NAMALWA (cell line): ENCODE measurements at places on chromosomes 1 and 21.

GRCh38 chr1:151368393-151369301 lies 3.9 kb downstream of the SELENBP1 start:
- DNase-seq: no peak

DNA sequence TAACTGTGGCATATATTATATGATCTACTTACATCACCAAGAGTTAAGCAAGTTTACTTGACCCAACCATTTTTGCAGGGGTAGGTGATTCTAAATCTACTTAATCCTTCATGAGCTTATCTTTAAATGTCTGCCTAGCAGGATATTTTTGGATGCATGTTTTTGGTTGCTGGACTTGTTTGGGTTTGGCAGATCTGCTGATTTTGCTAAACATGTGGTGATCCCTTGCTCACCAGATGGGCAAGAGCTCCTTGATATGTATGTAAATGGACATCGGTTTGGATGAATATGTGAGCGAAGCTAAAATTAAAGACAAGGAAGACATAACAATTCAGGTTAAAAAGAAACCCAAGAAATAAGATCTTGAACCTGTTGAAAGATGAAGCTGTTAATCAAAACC lies 36.7 kb downstream of the FMN2 start:
- DNase-seq: no peak

- peak; percentile 21 for DNase-seq
Observed at GRCh38 chr1:33342041-33342723, 21.3 kb upstream of the A3GALT2 start.

DNA sequence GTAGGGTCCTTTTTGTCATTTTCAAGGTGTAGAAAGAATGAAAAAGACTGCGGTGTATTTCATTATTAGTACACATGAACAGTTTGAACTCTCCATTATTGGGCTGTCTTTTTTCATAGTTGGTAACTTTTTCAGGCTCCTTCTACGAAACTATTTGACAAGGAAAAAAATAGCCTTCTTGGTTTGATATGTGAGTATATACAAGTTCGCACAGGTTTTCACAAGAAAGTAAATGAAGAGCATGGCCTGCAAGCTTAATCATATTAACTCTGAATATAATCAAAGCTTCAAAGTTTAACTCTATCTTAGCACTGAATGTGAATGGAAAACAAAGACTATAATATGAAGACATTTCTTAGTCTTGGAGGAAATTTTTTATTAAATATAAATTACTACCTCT lies 290.0 kb upstream of the ADGRL2 start:
- no peak for DNase-seq

- DNase-seq: no peak
Observed at GRCh38 chr1:79124756-79125155, 118.2 kb upstream of the ADGRL4 start.

DNA sequence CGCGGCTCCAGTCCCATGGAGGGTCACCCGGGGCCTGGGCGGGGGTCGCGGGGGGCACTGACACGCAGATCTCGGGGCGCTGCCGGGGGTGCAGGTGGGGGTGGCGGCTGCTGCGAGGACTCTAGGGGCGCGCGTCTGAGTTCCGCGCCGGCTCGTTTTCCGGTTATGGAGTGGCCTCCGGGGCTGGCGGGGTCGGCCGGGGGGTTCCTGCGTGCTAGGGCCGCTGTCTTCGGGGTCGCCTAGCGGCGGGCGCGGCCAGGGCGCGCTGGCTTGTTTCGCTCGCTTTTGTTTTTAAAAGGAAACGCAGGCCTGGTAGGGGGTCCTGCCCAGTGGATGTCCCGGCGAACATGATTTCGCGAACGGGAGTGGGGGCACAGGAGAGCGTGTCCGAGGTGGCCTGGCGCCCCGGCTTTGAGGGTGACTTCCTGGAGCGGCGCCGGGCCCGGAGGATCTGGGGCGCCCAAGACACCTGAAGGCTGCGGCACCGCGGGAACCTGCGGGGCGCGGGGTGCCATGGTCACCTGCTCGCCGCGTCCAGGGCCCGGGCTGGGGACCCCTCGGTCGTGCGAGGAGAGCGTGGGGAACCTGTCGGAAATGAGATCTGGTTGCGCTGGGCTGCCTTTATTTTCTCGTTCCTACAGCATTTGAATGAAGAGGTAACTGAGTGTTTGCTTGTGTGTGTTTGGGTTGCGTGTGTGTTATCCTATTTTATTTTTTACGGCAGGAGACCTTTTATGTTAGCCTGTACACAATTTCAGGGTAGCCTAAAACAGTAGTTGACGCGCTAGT lies 618 bp downstream of the ETS2 start:
- DNase-seq: peak; percentile 51

DNA sequence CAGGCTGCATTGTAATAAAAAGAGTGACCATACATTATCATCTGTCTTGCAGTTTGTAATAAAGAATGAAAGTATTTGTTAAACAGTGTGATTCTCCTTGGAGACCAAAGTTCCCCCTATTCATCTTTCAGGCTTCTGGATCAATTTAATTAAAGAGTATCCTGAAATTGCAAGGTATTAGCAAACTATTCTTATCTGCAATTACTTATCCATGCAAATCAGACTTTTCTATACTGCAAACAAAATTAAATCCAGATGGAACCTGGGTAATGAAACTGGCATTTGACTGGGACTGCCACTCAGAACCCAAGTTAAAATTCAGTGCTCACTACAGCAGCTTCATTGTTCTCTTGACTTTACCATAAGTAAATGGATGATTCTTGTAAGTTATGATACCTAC lies 37.1 kb downstream of the JAK1 start:
- no peak for DNase-seq

GRCh38 chr1:33244809-33245186 lies 11.5 kb upstream of the ZNF362 start:
- DNase-seq: no peak

DNA sequence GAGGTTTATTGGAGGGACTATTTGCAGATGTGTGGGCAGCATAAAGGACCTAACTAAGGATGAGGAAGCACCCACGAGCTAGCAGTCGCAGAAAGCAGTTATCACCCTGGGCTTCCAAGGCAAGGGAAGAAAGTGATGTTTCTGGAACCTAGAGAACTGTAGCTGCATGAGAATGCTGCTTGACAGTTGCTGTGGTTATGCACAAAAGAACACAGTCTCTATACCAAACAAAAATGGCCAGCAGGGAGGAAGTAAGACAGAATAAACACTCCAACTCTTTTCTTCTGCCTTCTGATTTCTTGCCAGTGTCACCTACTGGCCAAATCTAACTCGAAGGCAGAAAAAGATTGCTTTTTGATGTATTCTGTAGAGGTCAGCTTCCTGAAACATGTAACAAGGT lies 190.2 kb downstream of the RASAL2 start:
- peak; percentile 24 for DNase-seq

DNA sequence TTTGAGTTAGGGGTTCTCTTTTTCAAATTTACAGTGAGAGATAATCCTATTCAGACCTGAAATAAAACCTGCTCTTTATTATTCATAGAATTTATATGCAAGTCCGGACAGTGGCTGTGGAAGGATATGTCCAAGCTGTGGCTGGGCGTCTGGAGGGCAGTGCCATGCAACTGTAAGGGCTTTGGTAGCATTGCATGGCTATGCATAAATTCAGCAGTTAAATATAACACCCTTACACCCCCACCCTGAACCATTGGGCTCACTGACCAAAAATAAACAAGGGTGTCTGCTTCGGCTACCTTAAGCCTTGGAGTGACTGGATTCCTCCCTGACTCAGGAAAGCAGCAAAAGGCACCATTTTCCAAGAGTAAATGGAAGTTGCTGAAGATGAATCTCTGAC lies 5.4 kb downstream of the CHTOP start:
- DNase-seq: no peak
